ENCODE measurements at places on chromosomes 13 and 19. TPM values are rescaled to one million over a fixed set of nuclear protein-coding genes. Genes with fewer than 3 reads are reported as not detected.

- peaks cover 13% of the 10 kb centered on the region for H3K4me1 ChIP-seq
- H3K27me3 ChIP-seq: no peaks in the 10 kb centered on the region
- H3K27ac ChIP-seq: peak overlapping the region; percentile 9
- H3K4me3 ChIP-seq: no peak overlapping the region
- no peak for ATAC-seq
These were observed 113.2 kb downstream of the ESD start for GRCh38 chr13:46683676-46684260.

DNA sequence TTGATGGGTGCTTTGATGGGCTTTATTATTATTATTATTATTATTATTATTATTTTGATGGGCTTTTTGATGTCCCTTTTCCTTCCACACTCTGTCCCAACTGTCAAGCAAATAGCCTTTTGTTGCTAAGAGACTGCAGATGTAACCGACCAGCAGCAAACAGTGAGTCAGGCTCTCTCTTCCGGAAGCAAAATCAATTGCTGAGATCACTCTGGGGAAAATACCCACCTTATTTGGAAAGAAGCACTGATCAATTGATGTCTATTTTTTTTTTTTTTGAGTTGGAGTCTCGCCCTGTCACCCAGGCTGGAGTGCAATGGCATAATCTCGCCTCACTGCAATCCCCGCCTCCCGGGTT is 2.9 kb downstream of the LDLR start:
- peaks cover 91% of the 10 kb centered on the region for H3K4me1 ChIP-seq
- no peaks in the 10 kb centered on the region for H3K36me3 ChIP-seq
- no peak for ATAC-seq
- no peaks in the 10 kb centered on the region for H3K27me3 ChIP-seq
- H3K4me3 ChIP-seq: peak overlapping the region; percentile 70

GRCh38 chr19:18309525-18310064 is 13.3 kb downstream of the LSM4 start:
- H3K4me1 ChIP-seq: peaks cover 39% of the 10 kb centered on the region
- H3K36me3 ChIP-seq: peaks cover 69% of the 10 kb centered on the region
- no peak overlapping the region for H3K4me3 ChIP-seq
- H3K27ac ChIP-seq: no peak overlapping the region
- H3K27me3 ChIP-seq: no peaks in the 10 kb centered on the region

The MEIOSIN gene
- not detected for total RNA-seq

The ZNF835 gene
- total RNA-seq: 4.8 TPM

The HSD17B14 gene
- 5.9 TPM for total RNA-seq

The AXL gene
- total RNA-seq: 129 TPM
